AG04449 (cell line): ENCODE measurements at places on chromosomes 2 and 18.

GRCh38 chr2:10452956-10453904, 5.1 kb upstream of the ODC1 start:
- DNase-seq, result no peak

- no peak for DNase-seq
Observed at GRCh38 chr2:180006231-180006630, 866 bp downstream of the CWC22 start.

GRCh38 chr2:16507655-16508489, 157.8 kb downstream of the CYRIA start:
- no peak for DNase-seq

DNA sequence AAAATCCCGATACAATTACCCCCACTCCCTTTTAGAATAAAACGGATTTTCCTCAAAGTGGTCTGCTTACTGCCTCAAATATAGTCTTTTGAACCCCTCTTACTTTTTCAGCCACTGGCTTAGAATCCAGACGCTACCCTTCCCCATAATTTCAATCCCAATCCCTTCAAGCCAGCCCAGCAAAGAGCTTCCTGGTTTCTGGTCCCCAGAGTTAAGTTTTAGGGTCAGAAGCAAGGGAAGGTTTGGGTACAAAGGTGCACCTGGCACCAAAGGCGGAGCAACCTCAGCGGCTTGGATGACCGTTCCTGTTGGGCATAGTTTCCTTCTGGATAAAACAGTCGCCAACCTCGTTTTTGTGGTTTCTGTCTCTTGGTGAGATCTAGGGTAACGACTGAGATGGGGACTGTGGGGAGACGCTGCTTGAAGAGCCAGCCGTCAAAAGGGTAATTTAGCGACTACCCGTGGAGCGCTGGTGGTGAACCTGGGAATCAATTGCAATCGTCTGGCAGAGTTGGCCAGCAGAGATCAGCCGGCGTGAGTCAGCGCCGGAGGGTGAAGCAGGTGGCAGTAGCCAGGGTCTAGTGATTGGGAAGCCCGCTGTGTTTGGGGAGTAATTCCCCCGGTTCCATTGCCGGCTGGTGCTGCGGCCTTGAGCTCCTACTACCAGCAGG, 1.6 kb downstream of the FEV start:
- no peak for DNase-seq

- peak; percentile 17 for DNase-seq
Observed at GRCh38 chr18:21853016-21853415, 112.4 kb downstream of the MIB1 start.

- no peak for DNase-seq
Observed at GRCh38 chr18:36829362-36830157, 633 bp downstream of the KIAA1328 start.
